ENCODE measurements at places on chromosomes 1 and 21. TPM values are rescaled to one million over a fixed set of nuclear protein-coding genes. Genes with fewer than 3 reads are reported as not detected.

Gene TRIM45
- 4.3 TPM for polyA plus RNA-seq

Gene ERO1B
- 3.6 TPM for polyA plus RNA-seq

Gene CYP4A22
- 7.3 TPM for polyA plus RNA-seq

Gene AMY2A
- not detected for polyA plus RNA-seq

Gene DRAM2
- polyA plus RNA-seq = 67.1 TPM

Data from hepatocyte (in vitro differentiated cells).